Hepatocyte (in vitro differentiated cells): ENCODE measurements at places on chromosomes 3 and 15. TPM values are rescaled to one million over a fixed set of nuclear protein-coding genes. Genes with fewer than 3 reads are reported as not detected.

Gene LTF
- total RNA-seq: 0.40 and 1.8 TPM in 2 replicates

Gene CHST2
- total RNA-seq: 14.4 and 16.1 TPM in 2 replicates

Gene CCR3
- total RNA-seq: 0.40 TPM in 1 of 2 replicates, not detected in the other

Gene LCTL
- total RNA-seq: not detected in 2 replicates
